ENCODE measurements at places on chromosomes 13 and 19.

- no peak for DNase-seq
- no peak overlapping the region for H3K4me3 ChIP-seq
- H3K27me3 ChIP-seq = no peaks in the 10 kb centered on the region
- H3K27ac ChIP-seq = no peak overlapping the region
Observed at GRCh38 chr13:33259296-33259695, 26.3 kb downstream of the STARD13 start.

- H3K36me3 ChIP-seq = no peaks in the 10 kb centered on the region
- no peak overlapping the region for H3K27ac ChIP-seq
- no peaks in the 10 kb centered on the region for H3K4me1 ChIP-seq
- DNase-seq = no peak
Observed at GRCh38 chr19:9953802-9954542, 17.7 kb upstream of the OLFM2 start.

DNA sequence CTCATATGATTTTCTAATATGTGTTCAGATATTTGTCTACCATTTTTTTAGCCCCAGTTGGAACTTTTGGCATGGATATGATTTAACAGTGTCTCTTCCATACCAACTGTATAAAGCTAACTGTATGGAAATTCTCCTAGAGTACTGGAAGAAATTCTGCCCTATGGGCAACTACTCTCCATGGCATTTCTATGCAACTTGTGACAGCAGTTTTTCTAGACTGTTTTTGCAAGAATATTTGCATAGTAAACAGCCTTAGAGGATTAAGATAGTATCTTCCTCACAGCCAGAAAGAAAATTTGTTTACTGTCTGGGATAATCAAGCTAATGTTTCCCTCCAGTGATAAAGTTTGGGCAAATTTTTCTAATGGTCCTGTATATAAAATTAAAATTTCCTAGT is 119.9 kb upstream of the PCDH17 start:
- H3K27ac ChIP-seq = no peak overlapping the region
- no peaks in the 10 kb centered on the region for H3K4me1 ChIP-seq
- H3K27me3 ChIP-seq = no peaks in the 10 kb centered on the region

GRCh38 chr19:18020212-18021085 is 12.5 kb downstream of the ARRDC2 start:
- DNase-seq = no peak
- no peaks in the 10 kb centered on the region for H3K4me1 ChIP-seq
- H3K27ac ChIP-seq = no peak overlapping the region
- H3K36me3 ChIP-seq = no peaks in the 10 kb centered on the region
- H3K4me3 ChIP-seq = no peak overlapping the region
- H3K27me3 ChIP-seq = no peaks in the 10 kb centered on the region

- no peak overlapping the region for H3K4me3 ChIP-seq
- no peaks in the 10 kb centered on the region for H3K36me3 ChIP-seq
- H3K27me3 ChIP-seq = no peaks in the 10 kb centered on the region
Observed at GRCh38 chr13:108902405-108903155, 273.2 kb downstream of the MYO16 start.

DNA sequence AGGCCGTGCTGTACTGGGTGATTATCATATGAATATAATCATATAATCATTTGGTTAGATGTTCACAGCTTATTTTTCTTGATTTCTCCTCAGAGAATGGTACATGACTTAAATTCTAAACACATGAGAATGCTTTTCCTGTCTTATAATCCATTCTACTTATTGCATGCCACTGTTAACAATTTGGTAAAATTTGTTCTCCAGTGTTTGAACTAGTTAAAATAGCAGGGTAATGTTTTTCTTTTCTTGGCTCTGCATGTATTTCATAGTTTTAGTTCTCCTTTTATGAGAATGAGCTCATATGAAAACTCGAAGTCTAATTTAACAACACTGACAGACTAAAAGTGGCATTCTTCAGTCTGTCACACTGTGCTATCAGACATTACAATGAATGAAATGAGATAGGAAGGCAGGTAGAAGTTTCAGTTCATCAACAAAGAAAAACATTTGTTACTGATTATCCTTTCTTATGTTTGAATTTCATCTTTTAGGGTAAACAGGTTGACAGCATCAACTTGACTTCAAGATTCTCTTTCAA is 10.2 kb downstream of the SPRYD7 start:
- H3K4me3 ChIP-seq = no peak overlapping the region
- no peaks in the 10 kb centered on the region for H3K36me3 ChIP-seq
- no peak for DNase-seq
- H3K27ac ChIP-seq = no peak overlapping the region
- H3K27me3 ChIP-seq = no peaks in the 10 kb centered on the region

DNA sequence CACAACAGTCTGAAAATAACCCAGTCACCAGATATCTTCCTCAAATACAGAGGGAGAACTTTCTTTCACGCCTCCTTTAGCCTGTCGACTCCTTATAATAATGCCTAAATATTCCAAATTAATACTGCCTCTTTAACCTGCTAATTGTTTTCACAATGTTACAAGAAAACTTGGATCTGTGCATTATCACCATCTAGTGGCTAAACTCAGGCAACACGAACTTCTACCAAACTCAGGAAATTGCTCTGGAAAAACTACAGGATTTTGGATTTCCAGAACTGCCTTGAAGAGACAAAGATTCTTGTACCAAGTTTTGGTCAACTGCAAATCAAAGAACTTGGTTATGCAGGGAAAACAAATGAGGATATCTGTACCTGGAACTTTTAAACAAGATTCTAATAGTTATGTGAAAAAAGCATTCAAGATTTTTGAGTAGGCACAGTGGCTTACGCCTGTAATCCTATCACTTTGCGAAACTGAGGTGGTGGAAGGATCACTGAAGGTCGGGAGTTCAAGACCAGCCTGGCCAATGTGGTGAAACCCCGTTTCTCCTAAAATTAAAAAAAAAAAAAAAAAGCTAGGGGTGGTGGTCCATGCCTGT is 10.8 kb downstream of the CLN5 start:
- H3K36me3 ChIP-seq = peaks cover 26% of the 10 kb centered on the region
- H3K27me3 ChIP-seq = no peaks in the 10 kb centered on the region
- H3K27ac ChIP-seq = no peak overlapping the region
- DNase-seq = no peak

DNA sequence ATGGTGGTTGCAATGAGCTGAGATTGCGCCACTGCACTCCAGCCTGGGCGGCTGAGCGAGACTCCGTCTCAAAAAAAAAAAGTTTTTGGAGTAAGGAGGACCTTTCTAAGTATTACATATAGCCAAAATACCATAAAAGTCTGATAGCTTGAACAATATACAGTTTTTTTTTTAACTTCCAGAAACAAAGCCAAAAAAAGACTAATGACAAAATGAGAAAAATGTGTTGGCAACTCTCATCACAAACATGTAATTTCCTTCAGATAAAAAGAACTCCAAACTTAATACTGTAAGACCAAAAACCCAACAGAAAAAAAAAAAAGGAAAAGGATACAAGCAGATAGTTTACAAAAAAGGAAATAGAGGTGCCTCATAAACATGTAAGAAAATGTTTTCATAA is 68.2 kb upstream of the MED4 start:
- no peak overlapping the region for H3K27ac ChIP-seq
- H3K36me3 ChIP-seq = no peaks in the 10 kb centered on the region
- peaks cover 8% of the 10 kb centered on the region for H3K4me1 ChIP-seq
- H3K27me3 ChIP-seq = no peaks in the 10 kb centered on the region

- H3K27me3 ChIP-seq = no peaks in the 10 kb centered on the region
- H3K4me1 ChIP-seq = no peaks in the 10 kb centered on the region
- no peaks in the 10 kb centered on the region for H3K36me3 ChIP-seq
- H3K27ac ChIP-seq = no peak overlapping the region
Observed at GRCh38 chr19:28034936-28035335, 1178.0 kb downstream of the UQCRFS1 start.

GRCh38 chr13:42266473-42266872 is 5.5 kb upstream of the AKAP11 start:
- DNase-seq = no peak
- no peak overlapping the region for H3K4me3 ChIP-seq
- H3K4me1 ChIP-seq = no peaks in the 10 kb centered on the region
- no peak overlapping the region for H3K27ac ChIP-seq
- H3K36me3 ChIP-seq = no peaks in the 10 kb centered on the region
